Activated naive CD8-positive, alpha-beta T cell treated with anti-CD3 and anti-CD28 coated beads, Interleukin-2, amount 10 ng/mL, durations not matched to agents 7 days and 5 days (primary cell): ENCODE measurements at places on chromosomes 5 and 9. TPM values are rescaled to one million over a fixed set of nuclear protein-coding genes. Genes with fewer than 3 reads are reported as not detected.
A peak's percentile ranks its signal among the peaks of the same experiment; 100 is the strongest.

DNA sequence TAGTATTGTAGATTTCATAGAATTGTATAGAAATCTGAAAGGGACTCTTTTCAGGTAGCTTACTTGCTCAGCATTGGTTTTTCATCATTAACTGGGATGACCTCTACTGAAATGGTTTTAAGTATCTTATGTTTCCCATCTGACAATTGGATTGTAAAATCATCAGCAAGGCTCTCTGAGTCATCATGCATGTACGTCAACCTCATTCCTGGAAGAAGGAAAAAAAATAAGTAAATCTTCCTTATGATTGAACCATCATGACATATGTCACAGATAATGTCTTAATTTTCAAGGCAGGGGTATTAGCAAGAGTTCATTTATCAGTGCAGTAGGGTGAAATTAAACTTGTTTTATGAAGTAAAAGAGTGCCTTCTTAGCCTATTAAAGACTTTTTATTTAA, 74.9 kb upstream of the CER1 start:
- no peak for DNase-seq

Gene PCDHGA8
- total RNA-seq = 0.11 TPM

GRCh38 chr5:11888221-11888620, 16.0 kb downstream of the CTNND2 start:
- DNase-seq = no peak

DNA sequence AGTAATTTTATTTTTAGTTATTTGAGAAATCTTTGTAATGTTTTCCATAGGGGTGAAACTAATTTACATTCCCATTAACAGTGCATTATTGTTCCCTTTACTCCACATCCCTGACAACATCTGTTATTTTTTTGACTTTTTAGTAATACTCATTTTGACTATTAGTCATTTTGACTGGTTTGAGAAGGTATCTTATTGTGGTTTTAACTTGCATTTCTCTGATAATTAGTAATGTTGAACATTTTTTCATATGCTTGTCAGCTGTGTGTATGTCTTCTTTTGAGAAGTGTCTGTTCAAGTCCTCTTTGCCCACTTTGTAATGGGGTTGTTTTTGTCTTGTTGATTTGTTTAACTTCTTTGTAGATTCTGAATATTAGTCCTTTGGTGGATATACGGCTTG, 27.5 kb downstream of the CCDC152 start:
- DNase-seq = no peak

Gene TMEM252
- total RNA-seq = not detected

GRCh38 chr9:126893079-126893478, 21.5 kb upstream of the RALGPS1 start:
- no peak for DNase-seq

- DNase-seq = no peak
These were observed 174.6 kb upstream of the SPEF2 start for GRCh38 chr5:35442885-35443639.

GRCh38 chr9:6887051-6887450, 129.3 kb downstream of the KDM4C start:
- DNase-seq = no peak

DNA sequence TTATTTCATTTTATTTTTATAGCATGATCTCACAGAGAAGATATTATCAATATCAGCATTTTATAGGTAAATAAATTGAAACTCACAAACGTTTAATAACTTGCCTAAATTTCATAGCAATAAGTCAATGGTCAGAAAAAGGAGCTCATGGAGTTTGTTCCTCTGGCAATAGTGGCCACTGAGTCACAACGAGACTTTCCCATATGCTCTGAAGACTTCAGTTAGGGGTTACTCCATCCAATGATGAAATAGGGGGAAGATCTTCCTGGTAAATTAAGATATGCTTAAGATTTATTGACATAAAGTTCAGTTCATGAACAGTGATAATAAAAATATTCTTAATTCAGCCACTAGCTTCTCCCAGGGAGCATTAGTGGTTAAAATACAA, 43.5 kb upstream of the HTR4 start:
- no peak for DNase-seq

DNA sequence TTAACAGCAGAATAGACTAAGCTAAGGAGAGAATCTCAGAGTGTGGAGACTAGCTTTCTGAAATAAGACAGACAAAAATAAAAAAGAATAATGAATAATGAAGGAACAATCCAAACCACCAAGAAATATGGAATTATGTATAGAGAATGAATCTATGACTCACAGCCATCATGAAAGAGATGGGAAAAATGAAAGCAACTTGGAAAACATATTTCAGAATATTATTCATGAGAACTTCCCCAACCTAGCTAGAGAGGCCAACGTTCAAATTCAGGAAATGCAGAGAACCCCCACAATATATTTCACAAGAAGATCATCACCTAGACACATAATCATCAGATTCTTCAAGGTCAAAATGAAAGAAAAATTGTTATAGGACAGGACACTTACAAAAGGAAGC, 349.0 kb upstream of the MPDZ start:
- DNase-seq = no peak

Gene GAPT
- total RNA-seq = not detected

Gene SPINK14
- total RNA-seq = not detected

Gene PCDHGA7
- total RNA-seq = 0.26 TPM

Gene FOXD1
- total RNA-seq = not detected

DNA sequence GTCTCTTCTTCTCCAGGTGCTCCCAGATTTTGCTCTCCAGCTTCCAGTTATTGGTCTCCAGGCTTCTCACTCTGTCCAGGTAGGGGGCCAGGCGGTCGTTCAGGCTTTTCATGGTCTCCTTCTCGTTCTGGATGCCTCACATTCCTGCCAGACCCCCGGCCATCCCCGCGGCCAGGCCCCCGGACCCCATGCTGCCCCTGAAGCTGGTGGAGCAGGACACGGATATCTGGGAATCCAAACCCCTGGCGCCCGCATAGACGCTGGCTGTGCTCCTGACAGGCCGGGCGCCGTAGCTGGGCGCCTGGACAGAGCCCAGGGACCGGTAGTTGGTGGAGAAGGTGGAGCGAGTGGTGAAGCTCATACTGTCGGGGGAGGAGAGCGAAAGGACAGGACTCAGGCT, 534.4 kb upstream of the TLE4 start:
- DNase-seq = no peak

DNA sequence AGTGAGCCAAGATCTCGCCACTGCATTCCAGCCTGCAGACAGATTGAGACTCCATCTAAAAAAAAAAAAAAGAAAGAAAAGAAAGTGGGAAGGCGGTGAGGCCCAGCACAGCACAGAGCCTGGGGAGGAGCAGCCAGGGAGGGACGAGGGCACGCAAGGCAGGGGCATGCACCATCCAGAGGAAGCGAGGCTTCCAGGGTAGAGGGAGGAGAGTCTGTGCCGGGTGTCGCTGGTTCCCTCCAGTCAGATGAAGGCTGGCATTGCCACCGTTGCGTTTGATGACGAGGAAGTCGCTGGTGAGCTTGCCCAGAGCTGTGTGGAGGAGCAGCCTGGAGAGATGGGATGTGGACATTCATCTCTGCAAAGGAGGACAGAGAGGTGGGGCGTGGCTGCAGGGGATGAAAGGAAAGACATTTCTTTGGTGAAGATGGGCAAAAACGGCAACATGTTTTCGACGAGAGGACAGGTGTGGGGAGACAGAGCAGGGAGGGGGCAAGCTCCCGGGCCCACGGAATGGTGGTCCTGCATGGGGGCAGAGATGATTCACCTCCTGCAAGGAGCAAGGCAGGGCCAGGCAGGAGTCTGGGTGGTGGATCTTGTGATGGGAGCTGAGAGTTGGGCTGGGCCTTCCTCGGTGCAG, 18.6 kb upstream of the OLFM1 start:
- DNase-seq = peak; percentile 2

GRCh38 chr5:137613554-137614265, 114.6 kb upstream of the SPOCK1 start:
- DNase-seq = no peak

DNA sequence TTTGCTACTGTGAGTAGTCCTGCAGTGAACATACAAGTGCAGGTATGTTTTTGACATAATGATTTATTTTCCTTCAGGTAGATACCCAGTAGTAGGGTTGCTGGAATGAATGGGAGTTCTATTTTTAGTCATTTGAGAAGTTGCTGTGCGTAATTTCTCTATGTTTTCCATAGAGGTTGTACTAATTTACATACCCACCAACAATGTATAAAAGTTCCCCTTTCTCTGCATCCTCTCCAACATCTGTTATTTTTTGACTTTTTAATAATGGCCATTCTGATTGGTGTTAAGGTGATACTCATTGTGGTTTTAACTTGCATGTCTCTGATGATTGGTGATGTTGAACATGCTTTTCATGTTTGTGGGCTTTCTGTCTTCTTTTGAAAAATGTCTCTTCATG, 64.7 kb upstream of the CTSL start:
- no peak for DNase-seq

- DNase-seq = no peak
These were observed 143.5 kb upstream of the PPP1R2B start for GRCh38 chr5:156706631-156707030.

GRCh38 chr5:178533136-178533535, 57.1 kb downstream of the COL23A1 start:
- DNase-seq = no peak

- no peak for DNase-seq
These were observed 31.1 kb upstream of the RARS1 start for GRCh38 chr5:168455201-168455600.
